ENCODE measurements at places on chromosomes 5 and 9.

GRCh38 chr5:105167092-105167491 is 1604.5 kb upstream of the NUDT12 start:
- DNase-seq = no peak

GRCh38 chr9:133726401-133727276 is 11.5 kb downstream of the SARDH start:
- no peak for DNase-seq

GRCh38 chr9:8208465-8208864 is 408.9 kb upstream of the DMAC1 start:
- DNase-seq = no peak

DNA sequence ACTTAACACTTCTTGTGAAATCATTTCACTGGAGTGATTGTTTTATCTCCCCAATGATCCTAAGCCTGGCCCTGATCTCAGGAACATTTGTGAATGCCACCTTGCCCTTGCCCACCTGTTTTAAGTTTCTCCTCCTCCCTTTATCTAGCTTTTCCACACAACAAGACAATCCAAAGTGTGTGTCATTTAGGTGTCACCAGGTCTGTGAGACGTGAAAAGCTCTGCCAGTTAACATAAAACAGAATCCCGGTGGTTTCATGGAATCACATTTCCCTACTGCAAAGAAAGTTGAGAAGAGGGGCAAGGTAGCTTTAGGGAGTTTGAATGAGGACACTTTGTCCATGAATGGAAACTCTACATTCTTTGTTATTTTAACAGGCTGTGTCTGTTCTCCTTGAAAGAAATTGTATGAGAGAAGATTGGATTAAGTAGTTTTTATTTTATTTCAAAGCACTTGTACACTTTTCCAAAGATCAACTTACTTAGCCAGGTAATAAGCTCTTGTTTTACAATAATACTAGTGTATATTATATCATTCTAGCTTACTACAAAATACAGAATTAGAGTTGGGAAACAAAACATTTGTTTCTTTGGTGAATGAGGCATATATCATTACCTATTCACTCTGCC is 239.0 kb downstream of the ISL1 start:
- DNase-seq = no peak

GRCh38 chr5:154627698-154628678 is 127.2 kb upstream of the LARP1 start:
- no peak for DNase-seq

All from C1 segment of cervical spinal cord (tissue), 14 donors.